ENCODE measurements at places on chromosomes 13 and 19. TPM values are rescaled to one million over a fixed set of nuclear protein-coding genes. Genes with fewer than 3 reads are reported as not detected.
A peak's percentile ranks its signal among the peaks of the same experiment; 100 is the strongest.

DNA sequence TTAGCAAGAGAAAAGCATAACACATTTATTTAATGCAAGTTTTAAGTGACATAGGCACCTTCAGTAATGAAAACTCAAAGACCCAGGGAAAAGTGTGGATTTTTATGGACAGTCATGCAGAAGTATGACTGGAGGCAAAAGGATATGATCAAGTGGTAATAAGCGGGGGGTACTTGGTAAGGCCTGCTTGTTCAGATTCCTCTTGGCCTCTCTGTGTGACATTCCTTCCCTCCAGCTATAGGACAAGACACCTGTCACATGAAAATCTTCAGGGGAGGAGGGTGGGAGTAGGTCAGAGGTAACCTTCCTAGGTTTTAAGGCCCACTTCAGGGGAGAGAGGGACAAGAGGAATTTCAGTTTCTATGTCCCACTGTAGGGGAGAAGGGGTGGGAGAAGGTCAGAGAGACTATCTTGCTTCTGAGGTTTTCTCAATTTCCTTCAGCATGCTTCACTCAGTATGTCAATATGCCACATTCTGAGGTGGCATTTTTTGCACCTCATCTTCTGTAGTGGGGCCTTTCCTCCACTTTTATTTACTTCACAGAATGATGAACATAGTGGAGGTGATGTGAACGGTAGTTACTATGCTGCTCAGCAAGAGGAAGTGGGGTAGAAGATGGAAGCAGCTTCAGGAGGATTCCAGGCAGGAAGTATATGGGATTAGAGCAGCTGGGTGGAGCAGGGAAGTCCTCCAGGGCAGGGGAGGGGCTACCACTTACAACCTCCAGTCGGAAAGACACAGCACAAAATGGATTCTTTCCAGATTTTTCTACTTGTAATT lies 73.2 kb upstream of the RFC3 start:
- no peak for DNase-seq
- no peaks in the 10 kb centered on the region for H3K27me3 ChIP-seq
- H3K27ac ChIP-seq, result no peak overlapping the region

DNA sequence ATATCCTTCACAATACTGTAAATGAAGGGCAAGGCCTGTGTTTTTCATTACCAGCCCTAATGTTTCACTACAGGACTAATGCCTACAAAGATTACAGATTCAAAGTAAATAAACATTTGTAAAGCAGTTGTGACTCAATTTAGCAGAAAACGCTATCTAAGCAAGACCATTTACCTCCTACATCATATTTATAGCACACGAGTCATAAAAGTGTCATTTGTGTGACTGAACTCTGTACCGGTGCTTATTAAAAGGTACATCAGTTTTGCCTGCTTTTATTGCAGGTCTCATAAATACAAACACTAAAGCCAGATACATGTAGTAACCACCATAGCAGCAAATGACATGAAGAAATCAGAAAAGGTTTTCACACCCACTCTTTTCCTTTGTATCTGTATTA lies 61.5 kb upstream of the SLC15A1 start:
- no peak overlapping the region for H3K4me3 ChIP-seq
- H3K4me1 ChIP-seq, result no peaks in the 10 kb centered on the region
- H3K36me3 ChIP-seq, result peaks cover 14% of the 10 kb centered on the region
- H3K27me3 ChIP-seq, result no peaks in the 10 kb centered on the region
- no peak overlapping the region for H3K27ac ChIP-seq
- no peak for DNase-seq

CYP4F22 gene
- total RNA-seq, result 0.54 TPM

FBXW9 gene
- 8.3 TPM for total RNA-seq

MRPL4 gene
- 140 TPM for total RNA-seq

DNA sequence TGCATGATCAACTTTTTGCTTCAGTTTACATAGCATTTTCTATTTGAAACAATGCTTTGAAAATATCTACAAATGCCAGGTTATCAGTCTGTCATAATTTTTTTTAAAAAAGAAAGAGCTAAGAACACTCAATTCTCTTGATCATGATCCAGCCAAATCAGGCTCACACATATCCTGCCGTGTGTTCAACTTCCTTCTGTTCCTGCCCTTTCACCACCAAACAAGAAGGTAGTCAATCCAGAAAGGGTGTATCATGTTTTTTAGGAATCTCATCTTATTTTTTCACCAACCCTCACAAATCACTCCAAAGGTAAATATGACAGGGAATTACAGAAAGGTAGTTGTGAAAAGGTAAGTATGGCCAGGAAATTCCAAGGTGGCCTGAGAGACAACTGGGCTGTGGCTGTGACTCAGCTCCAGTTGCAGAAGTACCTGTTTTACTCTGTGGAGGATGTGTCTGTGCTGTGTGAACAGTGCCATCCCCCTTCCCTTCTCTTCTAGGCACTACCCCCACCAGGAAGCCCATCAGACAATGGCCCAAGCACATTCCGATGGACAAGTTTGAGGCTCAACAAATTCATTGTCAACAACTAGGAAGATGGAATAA lies 138.8 kb upstream of the GJB6 start:
- no peak for DNase-seq
- H3K27me3 ChIP-seq, result no peaks in the 10 kb centered on the region
- H3K4me1 ChIP-seq, result peaks cover 3% of the 10 kb centered on the region
- no peak overlapping the region for H3K27ac ChIP-seq
- no peak overlapping the region for H3K4me3 ChIP-seq

- H3K36me3 ChIP-seq, result no peaks in the 10 kb centered on the region
- H3K4me1 ChIP-seq, result no peaks in the 10 kb centered on the region
- no peak overlapping the region for H3K4me3 ChIP-seq
- H3K27ac ChIP-seq, result no peak overlapping the region
- H3K27me3 ChIP-seq, result peaks cover 21% of the 10 kb centered on the region
- DNase-seq, result no peak
These were observed 38.9 kb downstream of the DZIP1 start for GRCh38 chr13:95605448-95606125.

- H3K36me3 ChIP-seq, result no peaks in the 10 kb centered on the region
- no peak overlapping the region for H3K27ac ChIP-seq
- H3K4me3 ChIP-seq, result no peak overlapping the region
- no peaks in the 10 kb centered on the region for H3K4me1 ChIP-seq
- H3K27me3 ChIP-seq, result no peaks in the 10 kb centered on the region
- no peak for DNase-seq
These were observed 1297.4 kb downstream of the PCDH9 start for GRCh38 chr13:65932587-65933239.

DNA sequence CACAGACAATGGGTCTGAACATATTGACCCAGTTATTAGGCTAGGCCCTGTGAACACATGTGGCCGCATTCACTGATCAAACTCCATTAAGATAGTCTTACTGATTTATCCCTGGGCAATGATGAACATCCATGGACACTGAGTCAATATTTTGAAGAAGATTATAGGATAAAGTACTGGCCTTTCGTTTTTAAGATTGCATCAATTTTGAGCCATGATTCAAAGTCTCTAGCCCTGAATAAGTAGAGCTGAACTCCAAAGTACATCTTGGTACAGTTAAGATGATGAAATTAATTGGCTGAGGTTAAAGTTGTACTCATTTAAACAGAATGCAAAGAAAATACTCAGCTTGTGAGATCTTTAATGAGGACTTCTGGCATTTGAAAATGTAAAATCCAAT lies 1581.9 kb downstream of the EFNB2 start:
- no peaks in the 10 kb centered on the region for H3K36me3 ChIP-seq
- DNase-seq, result no peak
- no peaks in the 10 kb centered on the region for H3K27me3 ChIP-seq
- H3K4me1 ChIP-seq, result no peaks in the 10 kb centered on the region

DNA sequence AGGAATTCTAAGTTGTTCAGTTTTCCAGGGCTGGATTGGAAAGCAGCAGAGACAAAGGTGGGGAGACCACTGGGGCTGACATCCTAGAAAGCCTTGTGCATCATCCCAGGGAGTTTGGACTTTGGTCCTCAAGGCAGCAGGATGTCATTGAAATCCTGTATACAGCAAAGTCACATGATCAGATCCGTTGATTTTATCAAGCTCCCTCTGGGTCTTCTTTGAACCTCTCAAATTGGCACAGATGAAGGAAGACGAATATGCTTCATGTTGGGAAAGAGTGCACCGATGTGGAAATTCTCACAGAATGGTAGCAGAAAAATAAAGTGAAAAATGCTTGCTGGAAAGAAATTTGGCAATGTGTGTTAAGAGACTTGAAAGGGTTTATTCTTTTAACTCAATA lies 149.8 kb upstream of the TMTC4 start:
- no peaks in the 10 kb centered on the region for H3K4me1 ChIP-seq
- H3K4me3 ChIP-seq, result no peak overlapping the region
- DNase-seq, result no peak
- no peaks in the 10 kb centered on the region for H3K36me3 ChIP-seq
- H3K27me3 ChIP-seq, result peaks cover 5% of the 10 kb centered on the region

- DNase-seq, result peak; percentile 6
- peak overlapping the region; percentile 83 for H3K27ac ChIP-seq
- no peak overlapping the region for H3K4me3 ChIP-seq
- peaks cover 49% of the 10 kb centered on the region for H3K4me1 ChIP-seq
- H3K36me3 ChIP-seq, result peaks cover 7% of the 10 kb centered on the region
These were observed 54.5 kb downstream of the RASA3 start for GRCh38 chr13:114077933-114078325.

DNA sequence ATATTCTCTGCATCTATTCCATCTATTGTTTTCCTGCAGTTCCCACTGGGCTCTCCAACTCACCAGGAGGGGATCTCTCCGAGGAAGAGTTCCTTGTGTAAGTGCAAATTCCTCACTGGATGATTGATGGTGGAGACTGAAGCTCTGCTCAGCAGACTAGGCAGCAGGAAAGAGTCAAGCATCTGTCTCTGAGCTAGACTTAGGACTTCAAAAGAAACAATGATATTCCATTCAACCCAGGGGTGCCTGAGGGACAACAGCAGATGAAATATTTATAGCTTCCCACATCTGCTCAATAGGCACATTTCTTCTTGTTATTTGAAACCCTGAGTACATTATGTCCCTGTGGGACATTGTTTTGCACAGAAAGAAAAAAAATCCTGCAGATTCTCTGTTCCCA lies at the start of the genes OR7A5 and OR7C1:
OR7A5 (minus strand) TSS at position 175 of the 400 bp plus-strand sequence. CDS start 6,944 bp downstream, outside the sequence.
OR7C1 (minus strand) TSS at position 175 of the 400 bp plus-strand sequence. CDS start 35,049 bp downstream, outside the sequence.
- H3K36me3 ChIP-seq, result no peaks in the 10 kb centered on the region
- no peak within 1 kb of the TSS for H3K27ac ChIP-seq
- no peak within 1 kb of the TSS for H3K4me3 ChIP-seq
- H3K27me3 ChIP-seq, result peaks cover 6% of the 10 kb centered on the region
- H3K4me1 ChIP-seq, result no peaks in the 10 kb centered on the region

DNA sequence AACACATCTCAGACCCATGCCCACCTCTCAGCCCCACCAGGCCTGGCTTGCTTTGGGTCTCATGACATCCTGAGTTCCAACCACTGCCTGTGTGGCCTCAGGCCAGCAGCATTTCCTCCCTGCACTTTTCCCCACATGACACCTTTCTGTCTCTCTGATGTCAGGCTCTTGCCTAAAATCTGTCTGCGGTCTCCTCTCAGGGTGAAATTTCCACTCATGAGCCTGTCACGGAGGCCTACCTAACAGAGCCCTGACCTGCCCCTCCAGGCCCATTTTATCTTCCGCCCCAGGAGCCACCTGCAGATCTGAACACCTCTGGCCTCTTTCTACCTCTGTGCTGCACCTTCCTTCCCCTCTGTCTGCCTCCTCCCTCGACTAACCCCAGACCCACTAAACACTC lies 93.5 kb downstream of the ZDHHC20 start:
- H3K4me3 ChIP-seq, result no peak overlapping the region
- peak; percentile 20 for DNase-seq
- no peaks in the 10 kb centered on the region for H3K27me3 ChIP-seq
- peak overlapping the region; percentile 48 for H3K27ac ChIP-seq
- no peaks in the 10 kb centered on the region for H3K36me3 ChIP-seq

CABP5 gene
- total RNA-seq, result not detected

DNA sequence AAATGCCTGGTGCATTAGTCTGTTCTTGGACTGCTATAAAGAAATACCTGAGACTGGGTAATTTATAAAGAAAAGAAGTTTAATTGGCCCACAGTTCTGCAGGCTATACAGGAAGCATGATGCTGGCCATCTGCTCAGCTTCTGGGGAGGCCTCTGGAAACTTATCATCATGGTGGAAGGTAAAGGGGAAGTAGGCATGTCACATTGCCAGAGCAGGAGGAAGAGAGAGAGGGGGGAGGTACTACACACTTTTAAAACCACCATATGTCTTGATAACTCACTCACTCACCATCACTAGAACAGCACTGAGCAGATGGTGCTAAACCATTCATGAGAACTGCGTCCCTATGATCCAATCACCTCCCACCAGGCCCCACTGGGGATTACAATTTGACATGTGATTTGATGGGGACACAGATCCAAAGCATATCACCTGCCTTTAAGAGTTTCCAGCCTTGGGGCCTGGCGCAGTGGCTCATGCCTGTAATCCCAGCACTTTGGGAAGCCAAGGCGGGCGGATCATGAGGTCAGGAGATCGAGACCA lies 219.0 kb downstream of the KATNAL1 start:
- H3K27ac ChIP-seq, result no peak overlapping the region
- H3K4me1 ChIP-seq, result no peaks in the 10 kb centered on the region
- no peak for DNase-seq
- H3K27me3 ChIP-seq, result no peaks in the 10 kb centered on the region
- H3K36me3 ChIP-seq, result no peaks in the 10 kb centered on the region
- H3K4me3 ChIP-seq, result no peak overlapping the region

DNA sequence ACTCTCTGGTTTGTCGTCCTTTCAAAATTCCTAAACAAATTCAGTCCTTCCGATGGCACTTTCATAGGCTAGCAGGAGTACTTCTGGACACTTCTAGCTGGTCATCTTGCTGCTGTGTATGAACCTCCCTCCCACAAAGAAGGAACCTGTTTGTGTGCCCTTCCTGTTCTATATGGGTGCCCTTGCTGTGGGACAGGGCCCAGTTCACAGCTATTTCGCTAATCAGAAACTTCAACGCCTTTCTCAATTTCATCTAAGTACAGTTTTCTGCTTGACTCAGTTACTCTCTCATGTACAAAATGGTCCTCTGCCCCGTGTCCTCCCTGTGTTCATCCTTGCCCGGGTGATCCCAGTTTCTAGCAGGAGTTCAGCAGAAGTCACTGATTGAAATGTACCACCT lies 96.1 kb downstream of the STARD13 start:
- no peak for DNase-seq
- H3K27me3 ChIP-seq, result peaks cover 11% of the 10 kb centered on the region
- H3K4me3 ChIP-seq, result no peak overlapping the region
- H3K27ac ChIP-seq, result no peak overlapping the region

TLE6 gene
- 3.5 TPM for total RNA-seq

GRCh38 chr13:110213461-110214074 lies 93.4 kb downstream of the COL4A1 start:
- no peak overlapping the region for H3K4me3 ChIP-seq
- H3K27ac ChIP-seq, result no peak overlapping the region
- H3K27me3 ChIP-seq, result peaks cover 20% of the 10 kb centered on the region

Measured in activated CD4-positive, alpha-beta T cell treated with anti-CD3 and anti-CD28 coated beads for 36 hours (primary cell).